ENCODE measurements at places on chromosomes 3 and 15. TPM values are rescaled to one million over a fixed set of nuclear protein-coding genes. Genes with fewer than 3 reads are reported as not detected.

FEZF2 gene
- polyA plus RNA-seq: not detected

COL6A5 gene
- not detected for polyA plus RNA-seq

SPTBN5 gene
- not detected for polyA plus RNA-seq

SLC35G2 gene
- polyA plus RNA-seq: not detected

SPG11 gene
- 30.9 TPM for polyA plus RNA-seq

DLG1 gene
- polyA plus RNA-seq: 25.8 TPM

TGM4 gene
- polyA plus RNA-seq: not detected

RHCG gene
- not detected for polyA plus RNA-seq

CTSH gene
- 3.6 TPM for polyA plus RNA-seq

PTH1R gene
- polyA plus RNA-seq: not detected

ANKDD1A gene
- polyA plus RNA-seq: 2.2 TPM

GOLGA6L25 gene
- not detected for polyA plus RNA-seq

RASGRF1 gene
- not detected for polyA plus RNA-seq
